ENCODE measurements at places on chromosomes 16 and 17.

GRCh38 chr17:50094243-50094752 lies 853 bp upstream of the PDK2 start:
- peak; percentile 86 for DNase-seq

- no peak for DNase-seq
Measured at GRCh38 chr16:65634291-65634690, 512.4 kb upstream of the CDH11 start.

GRCh38 chr17:62705778-62706597 lies 78.5 kb downstream of the MRC2 start:
- no peak for DNase-seq

DNA sequence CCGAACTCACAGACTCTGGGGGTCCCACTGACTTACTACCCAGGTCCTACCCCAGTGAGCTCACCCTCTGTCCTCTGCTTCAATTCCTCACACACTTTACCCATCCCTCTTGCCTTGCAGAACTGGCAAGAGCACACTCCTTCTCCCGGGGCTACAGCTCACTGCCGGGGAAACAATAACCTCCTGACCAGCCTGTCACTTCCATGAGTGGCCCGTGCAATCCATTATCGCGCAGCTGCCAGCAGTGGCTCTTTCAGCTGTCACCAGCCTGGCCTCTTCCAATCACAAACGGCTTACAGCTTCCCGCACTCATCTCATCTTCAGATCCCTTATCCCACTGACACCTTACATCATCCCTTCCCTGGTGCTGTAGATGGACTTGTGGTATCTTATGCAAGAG lies 79.5 kb downstream of the CPPED1 start:
- no peak for DNase-seq

DNA sequence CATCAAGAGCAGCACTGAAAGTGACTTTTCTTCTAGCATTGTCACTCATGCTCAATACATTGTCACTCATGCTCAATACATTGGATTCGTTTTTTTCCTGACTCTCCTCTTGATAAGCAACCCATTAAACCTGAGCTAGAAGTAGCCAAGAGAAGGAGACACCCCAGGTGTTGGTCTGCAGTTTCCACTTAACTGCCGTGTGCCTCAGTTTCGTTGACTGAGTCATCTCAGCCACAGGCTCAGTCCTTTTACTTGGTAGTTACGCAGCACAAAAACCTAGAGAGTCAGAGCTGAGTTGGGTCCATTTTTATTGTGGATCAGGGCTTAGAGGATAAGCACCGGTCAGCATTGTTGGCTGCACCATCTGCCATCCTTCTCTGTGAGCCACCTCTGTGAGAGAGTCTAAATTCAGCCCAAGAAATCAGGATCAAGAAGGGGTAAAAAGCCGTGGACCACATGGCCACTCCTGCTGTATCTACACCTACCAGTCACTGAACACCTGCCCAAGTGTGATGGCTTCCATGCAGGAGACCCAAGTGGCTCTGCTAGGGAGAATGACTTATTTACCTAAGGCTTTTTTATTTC lies 11.3 kb downstream of the GINS2 start:
- no peak for DNase-seq

DNA sequence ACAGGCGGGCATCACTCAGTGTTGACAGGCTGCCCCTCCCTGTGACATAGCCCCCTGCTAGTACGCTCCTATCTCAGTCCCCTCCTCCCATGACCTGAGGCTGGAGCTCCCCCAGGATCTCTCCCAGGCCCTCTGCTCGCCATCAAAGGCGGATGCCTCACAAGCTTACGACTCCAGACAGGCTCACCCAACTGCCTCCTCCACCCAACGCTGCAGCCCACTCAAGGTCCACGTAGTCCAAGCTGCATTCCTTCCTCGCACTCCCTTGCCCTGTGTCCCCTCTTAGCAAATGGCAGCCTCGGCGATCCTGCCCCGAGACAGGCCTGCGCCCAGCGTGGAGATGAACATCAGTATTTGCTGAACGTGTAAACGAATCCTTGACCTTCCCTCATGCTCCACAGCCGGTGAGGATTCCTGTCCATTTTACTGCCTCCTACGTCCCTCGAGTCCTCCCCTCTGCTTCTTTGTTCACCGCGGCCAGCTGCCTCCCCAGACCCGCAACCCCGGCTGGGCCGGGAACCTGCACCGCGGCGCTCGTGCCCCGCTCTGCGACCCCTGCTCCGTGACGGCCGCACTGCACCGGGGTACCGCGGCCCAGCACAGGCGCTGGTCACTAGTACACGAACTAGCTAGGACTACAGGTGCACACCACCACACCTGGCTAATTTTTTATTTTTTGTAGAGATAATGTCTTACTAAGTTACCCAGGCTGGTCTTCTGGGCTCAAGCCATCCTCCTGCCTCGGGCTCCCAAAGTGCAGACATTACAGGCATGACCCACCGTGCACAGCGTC lies 838 bp upstream of the TMEM97 start:
- DNase-seq, result no peak

DNA sequence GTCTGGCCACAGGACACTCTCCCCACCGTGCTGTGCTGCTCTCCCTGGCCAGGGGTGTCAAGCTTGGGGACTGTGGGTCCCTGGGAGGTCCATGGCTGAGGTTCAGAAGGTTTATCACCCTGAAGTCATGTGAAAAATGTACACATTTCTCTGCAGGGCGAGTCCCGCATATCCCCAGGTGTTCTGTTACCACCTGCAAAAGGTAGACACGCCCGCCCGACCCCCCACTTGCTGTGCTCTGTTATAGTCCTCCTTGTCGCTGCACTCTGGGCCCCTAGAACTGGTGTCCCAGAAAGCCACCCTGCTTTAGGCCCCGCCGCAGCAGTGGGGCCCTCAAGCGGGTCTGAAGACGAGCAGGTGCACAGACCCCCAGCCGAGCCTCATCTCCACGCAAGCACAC lies 11.8 kb downstream of the JPT2 start:
- no peak for DNase-seq

GRCh38 chr16:14562691-14563491 lies 67.2 kb downstream of the PARN start:
- DNase-seq, result peak; percentile 12

GRCh38 chr16:81655469-81656162 lies 123.5 kb upstream of the PLCG2 start:
- no peak for DNase-seq

GRCh38 chr17:71959154-71959553 lies 161.7 kb upstream of the SOX9 start:
- DNase-seq, result no peak

DNA sequence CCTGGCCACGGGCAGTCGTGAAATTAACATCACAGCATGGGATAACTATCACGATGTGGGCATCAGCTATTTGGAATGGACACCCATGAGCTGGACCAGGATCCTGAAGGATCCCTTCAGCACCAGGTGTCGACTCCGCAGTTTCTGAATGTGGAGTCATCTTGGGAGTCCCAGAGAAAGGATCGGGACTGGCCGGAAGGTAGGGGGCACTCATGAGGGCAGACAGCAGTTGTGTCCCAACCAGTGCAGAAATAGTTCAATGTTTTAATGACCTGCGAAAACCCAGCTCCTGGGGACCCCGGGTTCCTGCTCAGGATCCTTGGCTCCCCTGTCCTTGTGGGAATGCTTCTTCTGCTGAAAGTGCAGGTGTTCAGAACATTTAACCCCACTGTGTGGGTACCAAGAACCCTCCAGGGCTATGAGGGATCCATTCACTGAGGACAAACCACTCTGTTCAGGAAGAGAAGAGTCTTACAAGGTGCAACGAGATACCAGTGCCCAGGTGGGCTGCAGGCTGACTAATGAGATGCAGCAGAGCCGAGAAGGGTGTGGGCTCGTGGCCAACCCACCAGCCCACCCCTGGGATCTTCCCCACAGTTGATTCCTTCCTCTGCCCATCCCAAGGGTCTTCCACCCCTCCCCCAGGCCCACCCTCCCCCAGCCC lies 154.8 kb downstream of the SALL1 start:
- no peak for DNase-seq

DNA sequence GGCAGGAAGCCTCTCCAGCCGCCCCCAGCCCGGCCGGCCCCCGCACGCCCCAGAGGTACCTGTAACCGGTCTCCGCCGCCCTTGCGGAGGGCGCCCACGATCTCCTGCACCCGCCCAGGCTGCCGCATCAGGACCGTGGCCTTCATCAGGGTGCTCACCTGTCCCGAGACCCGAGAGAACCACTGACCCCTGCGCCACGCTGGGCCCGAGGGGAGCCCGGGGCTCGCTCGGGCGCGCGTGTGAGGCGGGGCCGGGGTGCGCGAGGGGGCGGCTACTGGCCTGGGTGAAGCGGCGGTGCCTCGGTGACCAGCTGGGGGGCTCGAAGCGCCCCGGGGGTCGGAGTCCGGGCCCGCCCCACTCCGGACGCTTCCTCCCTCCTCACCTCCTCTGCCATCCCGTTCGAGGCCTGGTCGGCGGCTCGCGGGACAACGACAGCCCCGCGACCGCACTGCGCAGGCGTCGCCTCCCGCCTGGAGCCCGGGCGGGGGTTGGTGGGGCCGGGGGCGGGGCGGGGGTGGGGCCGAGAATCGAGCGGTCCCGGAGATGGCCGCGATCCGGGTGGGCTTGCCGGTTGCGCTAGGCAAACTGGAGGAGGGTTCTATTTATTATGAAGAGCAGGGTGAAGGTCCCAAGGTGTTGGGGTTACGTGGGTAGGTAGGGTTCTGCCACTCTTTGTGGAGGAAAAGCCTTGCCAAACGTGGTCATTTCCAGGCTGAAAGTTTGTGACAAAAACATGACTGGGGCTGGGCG lies at the start of gene NT5C3B:
NT5C3B (minus strand) TSS at position 433 of the 750 bp plus-strand sequence; CDS start at position 394, 39 bp downstream.
- peak; percentile 65 for DNase-seq

GRCh38 chr17:1561420-1562175 lies 994 bp downstream of the PITPNA start:
- DNase-seq, result peak; percentile 20

DNA sequence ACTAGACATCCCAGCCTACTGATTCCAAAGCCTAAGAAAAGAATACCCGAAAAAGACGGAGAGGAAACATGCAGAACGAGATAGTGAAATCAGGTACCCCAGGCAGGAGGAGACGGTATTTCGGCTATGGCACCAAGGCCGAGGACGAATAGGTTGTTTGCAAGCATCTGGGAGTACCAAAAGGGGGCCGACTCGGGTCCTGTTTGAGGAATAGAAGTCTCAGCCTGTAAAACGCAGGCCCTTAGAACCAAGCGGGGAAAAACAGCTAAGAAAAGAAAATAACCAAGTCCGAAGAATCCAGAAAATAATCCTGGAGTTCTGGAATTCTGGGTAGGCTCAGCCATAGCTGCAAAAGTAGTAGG lies 537 bp downstream of the SLC35B1 start:
- no peak for DNase-seq

DNA sequence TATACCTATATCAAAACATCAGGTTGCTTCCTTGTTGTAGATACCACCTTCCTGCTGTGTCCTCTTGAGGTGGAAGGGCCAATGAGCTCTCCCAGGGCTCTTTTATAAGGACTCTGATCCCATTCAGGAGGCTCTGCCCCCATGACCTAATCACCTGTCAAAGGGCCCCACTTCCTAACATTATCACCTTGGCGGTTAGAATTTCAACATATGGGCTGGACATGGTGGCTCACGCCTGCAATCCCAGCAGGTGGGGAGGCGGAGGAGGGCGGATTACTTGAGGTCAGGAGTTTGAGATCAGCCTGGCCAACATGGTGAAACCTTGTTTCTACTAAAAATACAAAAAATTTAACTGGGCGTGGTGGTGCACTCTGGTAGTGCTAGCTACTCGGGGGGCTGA lies 86.4 kb downstream of the HAPSTR1 start:
- no peak for DNase-seq

DNA sequence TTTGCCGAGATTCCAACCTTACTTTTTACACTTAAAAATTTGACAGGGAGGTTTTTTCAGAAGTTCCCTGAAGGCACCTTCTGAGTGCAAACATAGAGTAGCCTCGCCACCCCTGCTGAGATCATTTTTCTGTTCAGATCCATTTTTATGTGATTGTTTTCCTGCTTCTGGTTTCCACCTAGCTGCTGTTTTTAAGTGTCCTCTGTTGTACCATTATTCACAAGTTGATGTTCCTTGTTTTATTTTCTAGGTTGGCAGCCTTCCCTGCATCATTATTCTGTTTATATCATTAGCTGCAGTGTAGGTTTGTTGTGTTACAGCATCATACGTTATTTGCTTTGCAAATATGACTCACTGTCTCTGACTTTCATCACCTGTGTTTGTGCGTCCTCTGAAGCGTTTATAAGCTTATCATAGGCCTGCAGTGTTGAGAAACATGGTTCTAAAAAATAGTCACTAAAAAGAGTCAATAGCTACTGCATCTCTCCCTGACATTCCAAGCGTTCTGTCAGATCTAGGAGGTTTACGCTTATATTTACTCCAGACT lies 116.9 kb upstream of the CLEC3A start:
- DNase-seq, result no peak

DNA sequence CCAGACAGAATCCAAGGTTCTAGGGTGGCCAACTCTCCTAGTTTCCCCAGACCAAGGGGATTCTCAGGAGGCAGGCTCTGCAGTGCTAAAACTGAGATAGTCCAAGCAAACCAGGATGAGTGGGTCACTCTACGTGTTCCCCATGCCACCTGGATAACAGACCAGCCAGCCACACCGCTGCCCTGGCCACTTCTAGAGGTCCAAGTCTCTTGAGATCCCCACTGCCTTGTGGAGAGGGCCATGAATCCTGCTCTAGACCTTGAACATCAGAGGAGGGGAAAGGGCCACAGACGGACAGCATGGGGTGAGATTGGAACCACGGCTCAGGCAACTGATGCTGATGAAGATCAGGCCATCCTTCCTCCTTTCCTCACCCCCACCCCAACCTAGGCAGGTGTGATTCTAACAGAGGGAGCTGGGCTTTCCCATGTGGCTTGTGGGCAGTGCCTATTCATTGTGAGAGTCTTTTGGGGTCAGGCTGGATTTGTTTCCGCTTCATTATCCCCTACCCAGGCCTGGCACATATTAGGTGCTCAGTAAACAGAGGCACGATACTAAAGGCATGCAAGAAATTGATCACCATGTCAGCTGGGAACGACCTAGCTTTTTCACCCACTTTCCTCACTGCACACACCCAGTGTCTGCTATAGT lies 16.8 kb upstream of the TVP23A start:
- no peak for DNase-seq

GRCh38 chr17:56851008-56851407 lies 17.1 kb downstream of the DGKE start:
- no peak for DNase-seq

DNA sequence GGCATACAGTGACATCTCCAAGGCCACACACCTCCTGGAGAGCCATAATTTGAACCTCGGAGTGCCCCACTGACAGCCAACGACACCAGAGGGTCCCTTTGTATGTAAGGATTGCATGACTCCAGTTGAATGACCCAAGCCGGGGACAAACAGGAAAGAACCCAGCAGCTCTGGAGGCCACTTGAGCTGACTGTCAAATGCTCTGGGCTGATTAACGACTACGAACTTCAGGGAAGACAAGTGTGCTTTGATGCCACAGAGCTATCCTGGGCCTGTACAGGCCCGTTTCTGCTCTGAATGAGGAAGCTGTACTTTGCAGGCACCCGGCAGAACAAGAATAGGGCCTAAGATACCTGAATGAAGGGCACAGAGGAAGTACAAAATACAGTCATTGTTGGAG lies 404.6 kb downstream of the SLC39A11 start:
- DNase-seq, result no peak
